Hematopoietic multipotent progenitor cell treated with erythropoietin and hydrocortisone succinate and interleukin-3 and kit ligand, for 8 days (in vitro differentiated cells): ENCODE measurements at places on chromosomes 2 and 18.

GRCh38 chr18:53937037-53937436 lies 287.4 kb downstream of the MBD2 start:
- DNase-seq: no peak

DNA sequence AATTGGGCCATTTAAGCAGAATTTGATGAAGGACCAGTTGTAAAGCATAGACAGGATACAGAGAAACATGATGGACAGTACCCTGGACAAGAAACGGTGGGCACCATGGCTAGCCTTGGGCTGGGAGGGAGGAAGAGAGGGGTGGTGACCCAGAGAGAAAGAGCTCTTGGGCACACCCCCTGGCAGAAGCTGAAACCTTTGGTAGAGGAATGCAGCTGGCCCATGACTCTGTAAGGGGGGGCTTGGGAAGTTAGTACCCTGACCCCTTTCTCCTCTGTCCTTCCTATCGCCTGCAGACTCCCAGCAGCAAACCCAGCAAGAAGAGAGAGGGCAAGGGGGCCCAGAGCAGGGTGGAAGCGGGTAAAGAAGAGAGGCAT lies 32.6 kb downstream of the MRPL44 start:
- no peak for DNase-seq

GRCh38 chr2:151051574-151052220 lies 210.0 kb downstream of the RBM43 start:
- DNase-seq: peak; percentile 44

- peak; percentile 11 for DNase-seq
Measured at GRCh38 chr18:52288403-52289004, 51.5 kb upstream of the DCC start.

- no peak for DNase-seq
Measured at GRCh38 chr18:73153271-73153670, 285.5 kb upstream of the NETO1 start.

GRCh38 chr18:22865354-22866116 lies 67.6 kb upstream of the RBBP8 start:
- DNase-seq: no peak

- DNase-seq: no peak
Measured at GRCh38 chr18:13555192-13555591, 171.2 kb downstream of the FAM210A start.

DNA sequence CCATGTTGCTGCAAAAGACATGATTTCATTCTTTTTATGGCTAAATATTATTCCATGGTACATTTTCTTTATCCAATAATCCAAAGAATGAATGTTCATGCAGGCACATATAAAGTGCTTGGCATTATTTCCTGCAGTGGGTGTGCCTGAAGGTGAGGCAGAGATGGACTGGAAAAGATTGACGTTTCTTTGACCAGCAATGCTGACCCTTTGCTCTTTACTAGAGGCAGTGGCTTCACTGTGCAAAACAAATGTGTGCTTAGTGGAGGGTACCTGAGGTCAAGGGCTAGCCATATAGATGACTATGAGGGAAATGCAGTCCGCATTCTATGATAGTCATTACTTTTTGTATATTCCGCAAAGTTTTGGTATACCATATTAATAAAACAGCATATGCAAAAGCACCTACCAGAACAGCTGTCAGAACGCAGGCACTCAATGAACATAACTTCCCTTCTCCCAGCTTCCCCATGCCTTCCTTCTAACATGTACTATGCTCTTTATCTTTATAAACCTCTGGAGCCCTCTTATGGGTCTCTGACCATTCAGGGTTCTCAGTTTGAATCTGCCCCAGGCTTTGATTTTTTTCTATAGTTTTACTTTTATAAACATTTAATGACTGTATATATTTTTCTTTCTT lies 32.6 kb upstream of the CPS1 start:
- no peak for DNase-seq

DNA sequence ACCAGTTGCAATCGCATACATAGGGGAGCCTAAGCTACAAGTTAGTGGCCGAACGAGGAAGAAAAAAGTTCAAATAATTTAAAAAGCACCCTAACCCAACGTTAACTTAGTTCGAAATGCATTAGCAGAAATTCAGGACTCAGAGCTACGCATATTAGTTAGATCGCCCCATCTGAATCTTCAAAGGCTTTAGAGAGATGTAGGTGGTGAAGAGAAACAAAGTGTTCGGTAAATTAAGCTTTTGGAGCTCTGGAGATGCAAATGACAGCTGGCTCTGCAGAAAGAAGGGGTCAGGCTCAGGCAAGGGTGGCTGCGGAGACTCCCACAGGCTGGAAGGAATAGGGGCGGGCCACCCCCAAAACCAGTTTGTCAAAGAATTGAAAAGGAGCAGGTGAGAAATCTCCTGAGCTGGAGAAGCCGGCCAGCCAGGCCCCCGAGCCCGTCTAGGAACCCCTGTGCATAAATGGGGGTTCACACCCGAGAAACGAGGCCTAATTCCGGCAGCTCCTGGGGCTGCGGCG lies 621 bp downstream of the TXNL1 start:
- peak; percentile 26 for DNase-seq

- peak; percentile 74 for DNase-seq
Measured at GRCh38 chr2:197191177-197191939, 119.2 kb downstream of the ANKRD44 start.

- DNase-seq: no peak
Measured at GRCh38 chr2:57397550-57398360, 648.9 kb upstream of the VRK2 start.

DNA sequence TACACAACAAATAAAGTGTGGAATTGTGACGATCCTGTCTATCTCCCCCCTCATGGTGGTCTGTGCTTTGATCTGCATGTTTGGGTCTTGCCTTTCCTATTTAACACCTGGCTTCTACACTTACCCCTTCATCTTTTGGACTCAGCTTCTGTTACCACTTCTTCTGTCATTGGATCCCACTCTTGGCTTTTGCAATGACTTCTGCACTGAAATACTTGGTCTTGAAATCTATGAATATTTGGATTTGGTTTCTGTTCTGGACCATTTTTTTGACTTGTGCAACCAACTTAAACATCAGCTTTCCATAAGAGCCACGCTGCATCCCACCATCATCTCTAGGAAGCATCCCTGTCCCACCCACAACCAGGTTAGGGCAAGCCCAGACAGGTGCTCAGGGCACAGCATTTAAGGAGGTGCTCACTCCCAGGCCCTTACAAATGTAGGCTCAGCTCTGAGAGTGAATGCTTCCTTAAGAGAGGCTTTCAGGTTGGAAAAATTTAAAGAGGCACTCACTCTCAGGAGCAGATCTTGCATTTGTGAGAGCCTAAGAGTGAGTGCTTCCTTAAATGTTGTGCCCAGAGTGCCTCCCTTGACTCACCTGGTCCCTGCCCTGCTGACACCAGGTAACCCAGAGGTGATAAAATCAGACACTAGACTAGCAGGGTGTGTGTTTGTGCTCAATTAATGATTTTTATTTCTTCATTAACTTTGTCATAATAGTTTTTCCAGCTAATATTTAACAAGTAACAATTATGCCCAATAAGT lies 124.5 kb upstream of the SH3BP4 start:
- DNase-seq: no peak

- DNase-seq: no peak
Measured at GRCh38 chr2:17587469-17587868, 47.0 kb downstream of the VSNL1 start.

- no peak for DNase-seq
Measured at GRCh38 chr18:24398540-24398939, 916 bp upstream of the OSBPL1A start.

DNA sequence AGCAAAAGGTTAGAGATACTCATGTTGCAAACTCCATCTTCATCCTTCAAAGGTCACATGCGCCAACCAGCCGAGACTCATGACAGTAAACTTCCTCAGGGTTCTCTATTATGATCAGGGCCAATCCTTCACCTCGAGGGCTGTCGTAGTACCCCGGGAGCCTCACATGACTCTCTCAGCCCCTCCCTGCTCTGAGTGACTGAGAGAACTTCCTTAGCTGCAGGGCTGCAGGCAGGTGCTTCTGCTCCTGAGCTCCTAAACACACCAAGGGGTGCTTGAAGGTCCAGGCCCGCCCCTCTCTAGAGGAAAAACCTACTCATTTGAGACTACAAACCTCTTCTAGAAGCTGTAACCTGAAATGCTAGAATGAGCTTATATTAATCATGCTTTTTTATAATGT lies 48.2 kb downstream of the LONRF2 start:
- DNase-seq: no peak
